ENCODE measurements at places on chromosomes 4 and X. TPM values are rescaled to one million over a fixed set of nuclear protein-coding genes. Genes with fewer than 3 reads are reported as not detected.

Gene COL25A1
- 0.82 TPM for total RNA-seq

Gene PAGE1
- total RNA-seq = not detected

- peak; percentile 67 for DNase-seq
These were observed at the start of gene MTMR1 for GRCh38 chrX:150692831-150693724. Gene MTMR1, plus strand, starts transcription at chrX:150693396. Its CDS starts 135 bp downstream, at chrX:150693531.

GRCh38 chr4:48329976-48330375 lies 11.4 kb upstream of the SLAIN2 start:
- no peak for DNase-seq

Gene TMEM144
- total RNA-seq = 3.5 TPM

Gene XAGE1B
- not detected for total RNA-seq

- no peak for DNase-seq
These were observed 274.7 kb upstream of the AGTR2 start for GRCh38 chrX:115895678-115896329.

Gene PNMA3
- 0.41 TPM for total RNA-seq

Gene HAND2
- total RNA-seq = 183 TPM

GRCh38 chrX:11117745-11118144 lies 6.6 kb downstream of the HCCS start:
- DNase-seq = no peak

- DNase-seq = no peak
These were observed 3.2 kb downstream of the PDK3 start for GRCh38 chrX:24468245-24468644.

GRCh38 chr4:23838607-23839006 lies 51.2 kb downstream of the PPARGC1A start:
- no peak for DNase-seq

Gene TEX13C
- total RNA-seq = not detected

GRCh38 chr4:55237839-55238238 lies 108.2 kb upstream of the SRD5A3 start:
- DNase-seq = no peak

- no peak for DNase-seq
These were observed 61.5 kb downstream of the GALNT7 start for GRCh38 chr4:173230062-173230461.

Data from sigmoid colon (tissue), 7 donors.